ENCODE measurements at places on chromosomes 12 and 14.

- no peak for DNase-seq
These were observed 91.6 kb downstream of the FOXN3 start for GRCh38 chr14:89325299-89325883.

DNA sequence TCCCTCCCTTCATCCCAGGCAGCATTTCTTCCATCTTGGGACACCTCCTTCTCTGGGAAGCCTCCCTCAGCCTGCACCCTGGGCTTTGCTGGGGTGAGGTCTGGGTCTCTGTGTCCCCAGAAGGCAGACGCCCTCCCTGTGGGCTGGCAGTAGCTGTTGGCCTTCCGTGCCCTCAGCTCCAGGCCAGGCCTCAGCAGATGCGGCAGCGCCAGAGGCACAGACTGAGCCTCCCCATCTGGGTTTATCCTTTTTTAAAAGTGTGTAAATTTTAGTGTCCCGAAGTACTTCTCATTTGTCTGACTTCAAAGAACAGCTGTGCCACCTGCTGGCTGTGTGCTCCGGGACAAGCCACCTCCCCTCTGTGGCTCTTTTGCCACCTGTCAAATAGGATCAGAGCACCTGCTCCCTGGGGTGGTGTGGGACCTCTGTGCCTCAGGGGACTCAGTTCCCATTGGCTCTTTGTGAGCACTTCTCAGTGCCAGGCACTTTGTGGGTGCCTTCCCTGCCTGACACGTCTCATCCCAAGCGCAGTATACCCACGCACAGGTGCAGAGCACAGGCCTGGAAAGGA, 11.1 kb downstream of the EXOC3L4 start:
- DNase-seq, result no peak

DNA sequence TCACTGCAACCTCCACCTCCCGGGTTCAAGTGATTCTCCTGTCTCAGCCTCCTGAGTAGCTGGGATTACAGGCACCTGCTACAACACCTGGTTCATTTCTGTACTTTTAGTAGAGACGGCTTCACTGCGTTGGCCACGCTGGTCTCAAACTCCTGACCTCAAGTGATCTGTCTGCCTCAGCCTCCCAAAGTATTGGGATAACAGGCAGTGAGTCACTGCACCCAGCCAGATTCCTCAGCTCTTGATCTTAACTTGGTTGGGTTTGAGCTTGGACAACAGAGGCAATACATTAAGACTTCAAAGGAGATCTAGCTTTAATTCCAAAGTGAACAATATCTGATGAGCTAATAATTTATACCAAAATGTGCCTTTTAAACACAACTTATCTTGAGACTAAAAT, 5.6 kb downstream of the DAZAP2 start:
- DNase-seq, result no peak

GRCh38 chr12:25352083-25352918, 101.6 kb upstream of the KRAS start:
- DNase-seq, result no peak

- DNase-seq, result no peak
These were observed at the start of gene PKP2 for GRCh38 chr12:32896432-32897280. PKP2 (minus strand) TSS chr12:32896777; CDS start chr12:32896731, 46 bp downstream.

DNA sequence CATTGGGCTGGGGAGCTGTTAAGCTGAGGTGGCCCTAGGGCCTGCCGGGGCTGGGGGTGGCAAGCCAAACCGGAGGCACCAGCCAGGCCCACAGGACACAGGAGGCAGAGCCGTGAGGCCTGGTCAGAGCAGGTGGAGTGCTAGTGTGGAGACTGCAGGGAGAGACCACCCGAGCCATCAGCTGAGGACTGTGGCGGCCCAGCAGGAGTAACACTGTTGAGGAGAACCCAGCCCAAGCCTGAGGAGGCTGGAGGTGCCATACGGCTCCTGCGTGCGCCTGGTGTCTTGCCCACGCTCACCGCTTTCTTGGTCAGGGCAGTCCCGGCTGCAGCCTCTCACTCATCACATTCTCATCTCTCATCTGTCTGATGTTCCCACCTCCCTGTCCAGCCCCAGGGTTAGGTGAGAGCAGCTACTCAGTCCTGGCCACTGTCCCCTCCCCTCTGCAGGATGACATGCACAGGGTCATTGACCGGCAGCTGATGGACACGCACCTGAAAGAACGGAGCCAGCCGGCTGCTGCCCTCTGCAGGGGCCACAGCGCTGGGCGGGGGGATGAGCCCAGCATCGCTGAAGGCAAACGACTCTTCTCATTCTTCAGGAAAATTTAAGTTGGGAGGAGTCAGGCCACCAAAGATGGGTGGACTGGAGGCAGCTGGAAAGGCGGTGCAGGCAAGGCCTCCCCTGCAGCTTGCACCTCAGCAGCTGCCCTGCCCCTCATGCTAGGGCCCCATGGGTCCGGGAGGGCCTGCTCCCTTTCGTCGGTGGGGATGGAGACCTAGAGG, 23.8 kb downstream of the RAB35 start:
- no peak for DNase-seq

GRCh38 chr12:109900752-109901580, 892 bp downstream of the TCHP start:
- DNase-seq, result no peak

GRCh38 chr12:74129702-74130101, 407.9 kb upstream of the ATXN7L3B start:
- DNase-seq, result no peak

DNA sequence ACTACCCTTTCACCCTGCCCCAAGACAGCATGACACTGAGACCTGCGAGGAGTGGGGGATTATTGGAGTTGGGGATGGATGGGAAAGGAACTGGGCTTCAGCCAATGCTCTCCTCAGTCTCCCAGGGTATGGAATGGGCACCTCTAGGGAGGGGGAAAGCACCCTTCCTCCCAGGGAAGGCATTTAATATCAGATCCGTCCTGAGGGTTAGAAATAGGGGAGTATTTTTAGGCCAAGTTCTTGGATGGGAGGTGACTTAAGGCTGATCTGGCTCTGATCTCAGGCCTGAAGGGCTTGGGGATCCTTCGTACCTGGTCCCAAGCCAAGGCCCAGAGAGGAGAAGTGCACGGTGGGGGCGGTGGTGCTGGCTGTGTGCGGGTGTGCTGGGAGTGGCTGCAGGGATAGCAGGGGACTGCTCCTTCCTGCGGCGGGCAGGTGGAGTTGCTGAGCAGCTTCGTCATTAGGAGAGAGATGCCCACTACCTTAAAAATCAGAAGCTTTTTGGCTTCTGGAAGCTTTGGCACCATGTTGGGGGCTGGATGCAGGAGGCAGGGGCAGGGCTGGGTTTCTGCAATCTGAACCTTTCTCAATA, 7.0 kb upstream of the CEBPE start:
- DNase-seq, result no peak

- no peak for DNase-seq
These were observed 54.3 kb upstream of the PYGL start for GRCh38 chr14:50998612-50999011.

GRCh38 chr14:61520576-61520975, 174.7 kb upstream of the HIF1A start:
- DNase-seq, result no peak

DNA sequence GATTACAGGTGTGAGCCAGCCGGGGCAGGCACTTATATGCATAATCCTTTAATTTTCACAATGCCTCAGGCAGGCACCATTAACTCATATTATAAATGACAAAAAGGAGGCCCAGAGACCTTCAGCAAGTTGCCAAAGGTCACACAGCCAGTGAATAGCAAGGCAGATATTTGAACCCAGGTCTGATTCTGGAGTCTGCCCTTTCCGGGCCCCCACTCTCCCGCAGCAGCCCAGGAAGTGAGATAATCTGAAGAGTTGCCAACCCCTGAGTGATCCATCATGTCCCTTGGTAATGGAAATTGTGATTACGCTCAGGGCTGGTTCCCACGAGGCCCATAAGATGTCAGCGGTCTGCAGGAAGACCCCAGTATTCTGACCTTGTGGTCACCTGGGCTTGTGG, 95.3 kb upstream of the MED13L start:
- no peak for DNase-seq

GRCh38 chr14:29861996-29862395, 65.7 kb downstream of the PRKD1 start:
- DNase-seq, result no peak

All from activated CD4-positive, CD25-positive, alpha-beta regulatory T cell treated with anti-CD3 and anti-CD28 coated beads, Interleukin-2, amount 50 U/mL, for 16 hours (primary cell).